Activated T-cell treated with anti-CD3 and anti-CD28 coated beads, Interleukin-2, amount 50 U/mL, for 72 hours (primary cell): ENCODE measurements at places on chromosomes 6 and 20. TPM values are rescaled to one million over a fixed set of nuclear protein-coding genes. Genes with fewer than 3 reads are reported as not detected.

Gene DST
- total RNA-seq: 11.9 TPM

DNA sequence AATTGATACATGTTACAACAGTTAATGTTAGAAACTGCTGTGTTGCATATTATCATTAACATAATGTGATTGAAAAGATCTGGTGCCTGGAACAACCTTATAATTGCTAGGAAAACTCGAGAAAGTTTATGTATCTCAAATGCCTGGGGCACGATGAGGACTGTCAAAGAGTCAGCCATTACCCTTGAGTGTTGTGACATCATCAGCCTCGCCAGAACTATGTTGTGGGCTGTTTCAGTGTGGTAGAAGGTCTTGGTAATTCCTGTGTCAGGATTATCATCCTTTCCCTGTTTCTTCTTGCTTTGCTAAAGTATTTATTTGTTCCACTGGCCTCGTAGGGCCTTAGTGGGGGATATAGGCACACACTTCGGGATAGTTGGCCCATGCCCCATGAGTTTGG lies 185.1 kb downstream of the DTNBP1 start:
- no peak for DNase-seq

- no peak for DNase-seq
Measured at GRCh38 chr6:33783781-33784520, 5.0 kb downstream of the LEMD2 start.

GRCh38 chr6:70411542-70412251 lies 1.6 kb upstream of the FAM135A start:
- DNase-seq: no peak

- DNase-seq: no peak
Measured at GRCh38 chr6:24927985-24928745, 7.6 kb downstream of the RIPOR2 start.
